ENCODE measurements at places on chromosomes 1 and 21.
A peak's percentile ranks its signal among the peaks of the same experiment; 100 is the strongest.

GRCh38 chr1:192475970-192476369 is 99.6 kb upstream of the RGS1 start:
- no peak for DNase-seq

DNA sequence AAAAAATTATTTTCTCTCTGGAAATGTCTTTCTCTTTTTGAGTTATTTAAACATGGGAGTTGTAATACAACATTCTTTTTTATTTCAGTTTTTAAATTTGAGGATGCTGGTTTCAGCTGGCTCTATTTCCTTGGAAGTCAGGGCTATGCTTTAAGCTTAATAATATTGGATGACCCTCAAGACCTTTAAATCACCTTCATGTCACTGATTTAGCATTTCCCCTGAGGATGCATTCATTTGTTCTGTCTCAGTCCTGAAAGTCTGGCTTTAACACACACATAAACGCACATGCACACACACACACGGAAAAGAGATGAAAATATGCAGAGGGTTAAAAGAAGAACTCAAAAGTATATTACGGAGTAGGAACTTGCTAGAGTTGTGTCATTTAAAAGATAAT is 260.5 kb downstream of the PTBP2 start:
- no peak for DNase-seq

DNA sequence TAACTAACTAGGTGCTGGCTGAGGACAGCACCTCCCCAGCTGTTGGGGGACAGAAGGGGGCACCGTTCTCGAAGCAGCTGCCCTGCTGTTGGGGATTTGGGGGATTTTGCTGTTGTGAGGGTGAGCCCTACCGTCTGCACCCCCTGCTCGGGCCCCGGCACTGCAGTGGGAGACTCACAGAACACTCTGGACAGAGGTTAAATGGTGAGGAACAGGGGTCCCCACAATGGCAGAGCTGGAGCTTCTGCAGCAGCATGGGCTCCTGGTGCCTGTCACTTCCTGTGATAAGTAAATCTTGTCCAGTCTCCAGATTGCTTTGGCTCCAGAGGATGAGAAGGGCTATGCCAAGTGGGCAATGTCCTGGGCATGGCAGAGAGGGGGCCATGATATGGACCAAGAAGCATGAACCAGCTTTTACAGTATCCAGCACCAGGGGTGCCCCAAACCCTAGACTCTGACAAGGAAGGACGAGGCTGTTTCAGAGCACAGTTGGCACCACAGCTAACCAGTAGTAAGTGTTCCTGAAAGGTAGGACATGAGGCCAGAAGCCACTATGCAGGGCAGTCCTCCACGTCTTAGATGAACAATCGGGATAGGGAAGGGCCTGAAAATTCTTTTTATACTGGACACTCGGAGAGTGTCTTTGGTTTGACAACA is 365.1 kb upstream of the VAMP3 start:
- no peak for DNase-seq

DNA sequence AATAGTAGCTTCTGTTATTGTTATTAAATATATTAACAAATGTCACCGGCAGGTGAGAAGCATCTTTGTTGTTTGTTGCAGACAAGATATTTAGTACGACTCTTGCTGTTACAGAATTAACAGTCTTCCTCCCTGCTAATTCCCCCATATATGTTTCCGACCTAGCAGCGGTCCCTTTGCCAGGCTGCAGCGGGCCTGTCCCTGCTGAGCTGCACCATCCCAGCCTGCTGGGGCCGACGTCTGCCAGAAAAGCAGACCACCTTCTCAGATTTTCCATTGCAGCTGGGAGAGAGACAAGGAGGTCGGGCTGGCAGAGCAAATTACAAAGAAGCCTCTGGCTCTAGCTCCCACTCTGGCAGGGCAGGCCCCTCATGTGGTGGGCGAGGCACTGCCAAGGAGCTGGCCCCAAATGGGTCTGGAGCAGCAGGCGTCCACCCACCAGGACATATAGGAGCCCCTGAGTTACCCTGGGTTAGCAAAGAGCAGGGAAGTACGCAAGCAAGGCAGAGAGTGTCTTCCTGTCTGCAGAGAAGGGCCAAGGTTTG is 142.7 kb downstream of the FOXD2 start:
- no peak for DNase-seq

DNA sequence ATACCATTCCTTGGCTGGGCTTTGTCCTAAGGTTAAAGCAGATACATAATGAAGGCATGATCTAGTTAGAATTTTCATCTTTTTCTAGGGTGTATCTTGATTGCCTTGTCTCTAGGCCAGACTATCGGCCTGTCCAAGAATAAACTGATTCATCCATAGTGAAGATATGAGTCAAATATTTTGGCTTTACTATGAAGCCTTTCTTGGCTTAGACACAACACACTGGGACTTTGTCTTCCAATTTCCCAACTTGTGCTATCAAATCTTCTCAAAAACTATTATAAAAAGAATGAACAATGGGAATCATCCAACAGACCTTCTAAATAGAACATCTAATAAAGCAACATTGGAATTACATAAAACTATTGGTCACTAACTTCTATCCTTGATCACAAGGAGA is 64.8 kb downstream of the WARS2 start:
- no peak for DNase-seq

DNA sequence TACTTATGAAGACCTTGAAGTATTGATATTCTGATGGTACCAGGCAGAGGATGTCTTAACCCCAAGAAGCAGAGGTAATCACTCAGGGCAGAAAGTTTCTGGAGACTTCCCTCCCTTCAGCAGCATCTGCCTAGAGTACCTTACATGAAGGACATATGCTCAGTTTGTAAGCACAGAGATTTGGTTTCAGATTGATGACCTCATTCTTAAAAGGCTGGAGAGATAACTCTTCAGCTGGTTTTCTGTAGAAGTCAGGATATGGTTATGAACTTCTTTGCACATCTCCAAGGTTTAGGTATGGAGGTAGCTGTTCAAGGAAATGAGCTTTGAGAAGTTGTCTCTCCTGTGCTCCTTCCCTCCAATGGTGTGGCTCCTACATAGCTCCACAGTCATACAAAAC is 148.7 kb downstream of the HHIPL2 start:
- DNase-seq, result no peak

- no peak for DNase-seq
Measured at GRCh38 chr1:5577255-5578040, 414.8 kb downstream of the NPHP4 start.

DNA sequence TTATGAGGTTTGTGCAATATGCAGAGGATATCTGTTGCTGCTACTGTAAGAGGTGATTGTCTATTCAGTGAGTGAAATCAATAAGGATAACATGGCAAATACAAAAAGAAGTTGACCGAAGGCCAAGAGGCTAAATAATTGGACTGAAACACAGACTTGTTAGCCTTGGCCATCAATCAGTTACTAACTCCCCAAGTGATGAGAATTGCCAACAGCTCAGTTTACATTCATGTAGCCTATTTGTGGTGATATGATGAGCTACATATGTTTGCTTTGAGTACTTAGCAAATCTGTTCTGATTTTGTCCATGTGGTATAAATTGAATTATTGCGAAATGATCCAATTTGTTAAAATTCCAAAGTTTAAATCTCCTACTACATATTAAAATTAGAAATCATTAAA is 68.6 kb upstream of the VAV3 start:
- no peak for DNase-seq

- DNase-seq, result no peak
Measured at GRCh38 chr21:31780944-31781343, 49.0 kb upstream of the SCAF4 start.

DNA sequence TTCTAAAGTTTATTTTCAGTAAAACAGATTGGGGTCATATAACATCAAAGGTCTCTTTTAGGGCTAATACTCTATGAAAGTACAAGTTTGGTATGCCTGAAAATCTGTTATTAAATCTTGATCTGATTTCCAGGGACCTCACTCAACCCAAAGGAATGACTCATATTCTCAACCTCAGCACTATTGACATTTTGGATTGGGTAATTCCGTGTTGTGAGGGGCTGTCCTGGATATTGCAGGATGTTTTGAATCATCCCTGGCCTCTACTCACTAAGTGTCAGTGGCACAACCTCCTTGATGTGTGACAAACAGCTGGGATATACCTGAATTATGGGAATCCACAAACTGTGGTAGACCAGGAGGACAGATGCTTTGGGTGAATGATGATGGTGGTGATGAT is 51.5 kb upstream of the CYP2J2 start:
- DNase-seq, result no peak

DNA sequence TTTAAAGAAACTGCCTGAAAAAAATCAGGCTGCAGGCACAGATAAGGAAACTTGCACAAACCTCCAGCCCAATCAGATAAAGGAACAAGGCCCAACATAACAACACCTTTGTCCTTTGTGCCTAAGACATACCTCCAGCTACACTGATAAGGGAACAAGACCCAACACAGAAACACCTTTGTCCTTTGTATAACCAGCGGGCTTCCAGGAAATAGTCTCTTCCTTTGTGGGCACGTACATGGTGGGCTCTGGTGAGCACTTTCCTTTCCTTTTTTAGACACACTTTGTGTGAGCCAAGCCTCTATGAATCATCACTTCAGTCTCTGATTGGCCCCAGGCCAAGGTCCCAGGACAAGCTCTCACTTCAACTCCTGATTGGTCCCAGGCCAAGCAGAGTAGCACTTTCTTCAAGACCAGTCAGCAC is 23.6 kb downstream of the ZNF670 start:
- no peak for DNase-seq

- DNase-seq, result no peak
Measured at GRCh38 chr1:20660847-20661206, 342 bp downstream of the DDOST start.

DNA sequence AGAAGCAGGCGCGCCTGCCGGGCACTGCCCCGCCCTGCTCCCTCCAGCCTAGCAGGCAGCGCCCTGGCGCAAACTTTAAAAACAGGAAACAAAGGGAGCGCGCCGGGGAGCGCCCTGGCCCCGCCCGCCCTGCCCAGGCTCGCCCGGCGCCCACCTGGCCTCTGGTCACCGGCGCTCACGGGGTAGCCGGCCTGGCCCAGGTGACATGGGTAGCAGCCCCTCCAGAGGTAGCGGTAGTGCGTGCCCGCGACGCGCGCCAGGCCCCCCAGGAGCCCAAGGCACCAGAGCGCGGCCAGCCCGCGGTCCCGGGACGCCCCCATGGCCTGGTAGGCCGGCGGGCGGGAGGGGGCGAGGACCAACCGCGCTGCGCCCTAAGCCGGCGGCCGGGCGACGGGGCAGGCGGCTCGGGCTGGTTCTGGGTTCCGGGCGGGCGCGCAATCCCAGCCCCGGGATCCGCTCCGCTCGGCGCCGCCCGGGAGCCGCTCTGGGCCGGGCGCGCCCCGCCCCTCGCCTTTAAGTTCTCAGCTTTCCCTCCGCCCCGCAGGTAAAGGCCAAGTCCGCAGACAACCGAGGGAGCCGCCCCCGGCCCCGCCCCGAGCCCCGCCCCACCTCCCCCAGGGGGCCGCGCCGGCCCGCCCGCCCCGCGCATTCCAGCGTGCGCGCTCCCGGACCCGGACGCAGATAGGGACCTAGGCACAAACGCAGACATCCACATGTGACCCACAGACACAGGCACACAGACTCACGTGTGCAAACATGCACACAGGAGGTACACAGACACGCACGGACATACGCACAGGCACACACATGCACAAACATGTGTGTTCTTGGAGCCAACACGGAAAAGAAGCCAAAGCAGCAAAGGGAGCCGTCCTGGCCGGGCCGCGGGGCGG is 76.7 kb downstream of the ARHGEF16 start:
- no peak for DNase-seq

DNA sequence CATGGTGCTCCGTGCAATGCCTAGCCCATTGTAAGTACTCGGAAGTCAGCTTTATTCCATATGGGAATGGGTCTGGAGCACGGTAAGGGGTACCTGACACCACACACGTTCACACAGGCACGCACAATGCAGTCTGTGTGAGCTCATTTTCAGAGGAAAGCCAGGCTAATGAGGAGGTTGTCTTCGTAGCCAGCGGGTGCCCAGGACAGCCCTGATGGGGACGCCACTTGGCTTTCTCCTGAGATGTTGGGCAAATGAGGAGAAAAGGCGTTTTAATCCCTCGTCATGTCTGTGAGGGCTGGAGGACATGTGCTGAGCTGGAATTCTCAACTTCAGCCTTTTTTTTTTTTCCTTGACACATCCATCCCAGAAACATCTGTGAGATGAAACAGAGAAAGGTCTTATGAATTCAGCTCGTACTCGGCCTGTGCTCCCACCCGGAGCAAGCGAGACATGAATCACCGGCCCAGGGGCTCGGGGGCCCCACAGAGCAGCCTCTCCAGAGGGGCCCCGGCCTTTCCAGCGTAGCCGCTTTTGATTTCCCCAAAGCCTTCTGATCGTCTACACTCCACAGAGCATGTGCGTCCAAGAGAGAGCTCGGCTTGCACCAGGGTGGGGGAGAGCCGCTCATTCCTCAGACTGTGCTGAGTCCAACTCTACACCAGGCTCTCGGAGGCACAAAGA is 125.1 kb downstream of the EPHB2 start:
- DNase-seq, result no peak

DNA sequence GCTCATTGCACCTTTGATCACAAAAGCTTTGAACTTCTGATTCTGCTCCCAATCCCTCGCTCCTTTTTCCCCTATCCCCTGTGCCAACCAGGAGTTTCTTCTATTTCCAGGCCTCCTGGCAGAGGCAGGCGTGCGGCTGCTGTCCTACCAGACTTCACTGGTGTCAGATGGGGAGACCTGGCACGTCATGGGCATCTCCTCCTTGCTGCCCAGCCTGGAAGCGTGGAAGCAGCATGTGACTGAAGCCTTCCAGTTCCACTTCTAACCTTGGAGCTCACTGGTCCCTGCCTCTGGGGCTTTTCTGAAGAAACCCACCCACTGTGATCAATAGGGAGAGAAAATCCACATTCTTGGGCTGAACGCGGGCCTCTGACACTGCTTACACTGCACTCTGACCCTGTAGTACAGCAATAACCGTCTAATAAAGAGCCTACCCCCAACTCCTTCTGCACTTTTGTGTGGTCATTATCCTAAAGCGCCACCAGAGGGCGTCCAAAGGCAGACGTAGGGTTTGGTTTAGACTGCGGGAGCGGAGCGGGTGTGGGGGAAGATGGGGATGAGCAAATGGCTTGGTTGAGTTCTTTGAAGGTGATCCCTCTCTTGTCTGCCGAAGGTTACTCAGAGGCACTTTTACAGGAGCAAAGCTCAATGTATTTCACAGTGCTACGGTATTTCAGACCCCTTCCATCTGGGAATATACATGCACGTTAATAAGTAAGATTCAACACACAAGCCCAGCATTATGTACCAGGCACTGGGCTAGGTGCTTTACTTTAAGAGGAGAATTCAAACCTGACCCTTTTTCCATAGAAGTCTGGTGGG is 24.7 kb downstream of the HMGCS2 start:
- DNase-seq, result peak; percentile 77

DNA sequence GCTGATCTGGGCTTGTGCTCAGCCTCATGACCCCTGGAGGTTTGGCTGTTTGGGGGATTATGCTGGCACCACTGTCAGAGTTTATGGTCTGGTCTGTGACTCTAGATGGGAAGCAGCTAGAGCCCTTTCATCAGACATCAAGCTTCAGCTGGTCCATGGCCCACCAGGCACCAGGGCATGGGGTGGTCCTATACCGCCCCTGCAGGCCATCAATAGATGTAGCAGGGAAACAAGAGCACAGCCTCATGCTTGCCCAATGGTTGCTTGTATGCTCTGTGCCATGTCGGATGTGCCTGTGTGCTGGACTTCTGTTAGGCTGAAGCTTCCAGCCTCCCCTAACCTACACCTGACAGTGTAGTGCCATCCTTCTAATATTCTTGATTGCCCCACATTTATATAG is 71.1 kb upstream of the CD34 start:
- no peak for DNase-seq

GRCh38 chr1:48582408-48582807 is 110.4 kb upstream of the SPATA6 start:
- no peak for DNase-seq

- no peak for DNase-seq
Measured at GRCh38 chr1:80447526-80447925, 1353.2 kb upstream of the ADGRL2 start.

- no peak for DNase-seq
Measured at GRCh38 chr1:220378571-220379302, 106.5 kb upstream of the RAB3GAP2 start.

Measured in hippocampal formation (tissue), 2 donors.